NCI-H1436 (cell line): ENCODE measurements at places on chromosomes 3 and 15.

GRCh38 chr3:25448750-25449692 is 21.0 kb downstream of the RARB start:
- no peak for DNase-seq

GRCh38 chr15:74019734-74020133 is 25.2 kb downstream of the PML start:
- DNase-seq: no peak

- DNase-seq: no peak
Observed at GRCh38 chr3:108493862-108494261, 16.5 kb downstream of the MYH15 start.

GRCh38 chr15:66768987-66769386 is 67.0 kb downstream of the SMAD6 start:
- DNase-seq: no peak

DNA sequence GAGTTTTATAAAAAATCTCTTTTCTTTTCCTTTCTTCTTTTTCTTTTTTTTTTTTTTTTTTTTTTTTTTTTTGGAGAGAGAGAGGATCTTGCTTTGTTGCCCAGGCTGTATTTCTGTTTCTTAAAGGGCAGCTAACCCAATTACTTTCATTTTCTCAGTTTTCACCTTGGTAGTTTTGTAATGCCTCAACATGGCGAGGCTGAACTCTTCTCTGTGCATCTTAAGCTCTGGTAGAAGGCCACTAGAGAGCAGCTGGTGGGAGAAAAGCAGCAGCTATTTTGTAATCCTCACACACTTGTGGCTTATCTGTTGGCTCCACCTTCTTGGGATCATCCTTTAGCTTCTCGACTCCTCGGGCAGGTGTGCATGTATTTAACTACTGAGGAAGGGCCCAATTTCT is 152.2 kb upstream of the MEIS2 start:
- no peak for DNase-seq

GRCh38 chr15:88663141-88663621 is 24.4 kb downstream of the ISG20 start:
- DNase-seq: no peak

GRCh38 chr15:85603703-85604102 is 191.0 kb downstream of the KLHL25 start:
- no peak for DNase-seq

GRCh38 chr3:66195347-66195783 is 25.4 kb upstream of the SLC25A26 start:
- no peak for DNase-seq

GRCh38 chr15:88124199-88124598 is 132.3 kb downstream of the NTRK3 start:
- no peak for DNase-seq

- DNase-seq: no peak
Observed at GRCh38 chr3:67497746-67498145, 156.7 kb downstream of the SUCLG2 start.

GRCh38 chr3:109460961-109461360 is 123.6 kb upstream of the DPPA4 start:
- no peak for DNase-seq

DNA sequence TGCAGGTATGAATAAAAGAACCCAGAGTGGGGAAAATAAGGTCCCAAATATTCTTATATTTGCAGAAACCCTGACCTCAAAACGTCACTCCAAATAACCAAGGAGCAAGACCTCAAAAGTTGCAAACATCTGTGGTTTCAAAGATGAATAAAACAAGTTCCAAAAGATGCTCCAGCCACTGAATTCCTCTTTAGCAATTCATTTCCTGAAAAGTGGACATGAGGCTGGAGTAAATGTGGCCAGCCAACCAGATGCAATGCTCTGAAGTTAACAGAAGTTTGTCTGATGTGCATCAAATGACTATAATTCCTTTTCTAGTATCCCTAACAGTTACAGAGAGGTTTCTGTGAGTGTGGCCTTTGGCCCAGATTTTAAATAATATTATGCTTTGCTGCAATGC is 71.2 kb upstream of the WNT5A start:
- no peak for DNase-seq

DNA sequence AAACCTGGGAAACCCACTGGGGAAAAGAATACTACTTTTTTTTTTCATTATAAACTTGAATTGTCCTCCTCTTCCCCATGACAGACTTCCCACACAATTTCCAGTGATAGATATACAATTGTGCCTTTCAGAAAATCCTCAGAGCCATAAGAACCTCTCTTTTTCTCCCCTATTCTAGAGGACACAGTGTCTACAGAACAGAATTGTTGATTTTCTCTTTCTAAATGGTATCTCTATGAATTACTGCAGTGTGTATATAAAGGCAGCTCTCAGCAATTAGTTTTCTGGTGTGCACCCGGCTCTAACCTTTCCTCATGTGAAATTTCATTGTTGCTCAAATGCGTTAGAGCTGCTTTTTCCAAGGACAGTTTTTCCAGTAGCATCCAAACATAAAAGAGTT is 430.1 kb downstream of the TUSC7 start:
- DNase-seq: no peak

GRCh38 chr3:60250206-60250605 is 1001.0 kb downstream of the FHIT start:
- no peak for DNase-seq

DNA sequence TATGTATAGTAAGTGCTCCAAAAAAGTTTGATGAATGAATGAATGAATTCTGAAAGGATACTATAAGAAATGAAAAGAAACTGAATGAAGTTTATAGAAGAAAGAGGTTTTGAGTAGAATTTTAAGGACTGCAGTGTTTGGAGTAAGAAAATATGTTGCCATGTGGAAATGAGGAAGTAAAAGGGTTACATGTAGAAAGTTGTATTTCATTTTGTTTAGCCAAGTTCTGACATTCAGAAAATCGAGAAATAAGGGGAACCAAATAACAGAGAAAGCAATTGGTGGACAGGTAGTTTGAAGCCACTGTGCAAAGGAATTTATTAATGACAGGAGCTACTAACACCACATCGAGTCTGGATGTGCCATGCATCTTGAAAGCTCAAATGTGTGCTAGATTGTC is 200.7 kb downstream of the SATB1 start:
- no peak for DNase-seq

- no peak for DNase-seq
Observed at GRCh38 chr3:133874344-133874743, 21.3 kb downstream of the RAB6B start.

DNA sequence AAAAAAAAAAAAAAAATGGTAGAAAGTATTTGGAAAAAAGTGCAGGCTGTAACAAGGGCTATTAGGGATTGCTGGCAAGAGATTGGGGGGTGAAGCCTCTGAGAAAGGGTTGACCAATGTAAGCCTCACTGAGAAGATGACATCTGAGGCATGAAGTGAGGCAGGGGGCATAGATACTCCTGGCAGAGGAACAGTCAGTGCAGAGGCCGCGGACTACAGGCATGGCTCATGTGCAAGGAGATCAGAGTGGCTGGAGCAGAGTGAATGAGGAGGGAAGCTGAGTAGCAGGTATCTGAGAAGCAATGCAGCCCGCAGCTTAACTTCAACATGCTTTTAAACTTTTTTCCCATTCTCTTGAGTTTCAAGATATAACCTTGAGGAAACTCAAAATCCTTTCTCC is 5.4 kb downstream of the FBXL22 start:
- no peak for DNase-seq

DNA sequence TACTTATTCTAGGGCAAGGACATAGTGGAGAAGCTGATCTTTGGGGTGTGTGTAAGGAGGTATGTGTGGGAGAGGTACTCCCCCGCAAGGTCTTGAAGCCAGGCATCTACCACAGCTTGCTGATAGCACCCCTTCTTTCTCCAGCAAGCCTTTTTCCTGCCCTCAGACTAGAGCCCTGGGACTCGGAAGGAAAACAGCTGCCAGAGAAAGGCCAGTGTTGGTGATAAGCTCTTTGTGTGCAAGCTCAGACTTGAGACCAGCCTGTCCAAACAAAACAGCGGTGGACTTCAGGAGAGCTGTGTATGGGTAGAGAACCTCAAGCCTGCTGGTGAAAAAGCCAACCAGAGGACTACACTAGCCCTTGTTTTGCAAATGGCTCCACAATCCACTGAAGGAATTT is 1028.6 kb downstream of the MCTP2 start:
- no peak for DNase-seq

GRCh38 chr3:11077466-11077865 is 76.8 kb upstream of the HRH1 start:
- DNase-seq: no peak

- no peak for DNase-seq
Observed at GRCh38 chr3:56137415-56137814, 330.9 kb downstream of the ERC2 start.

DNA sequence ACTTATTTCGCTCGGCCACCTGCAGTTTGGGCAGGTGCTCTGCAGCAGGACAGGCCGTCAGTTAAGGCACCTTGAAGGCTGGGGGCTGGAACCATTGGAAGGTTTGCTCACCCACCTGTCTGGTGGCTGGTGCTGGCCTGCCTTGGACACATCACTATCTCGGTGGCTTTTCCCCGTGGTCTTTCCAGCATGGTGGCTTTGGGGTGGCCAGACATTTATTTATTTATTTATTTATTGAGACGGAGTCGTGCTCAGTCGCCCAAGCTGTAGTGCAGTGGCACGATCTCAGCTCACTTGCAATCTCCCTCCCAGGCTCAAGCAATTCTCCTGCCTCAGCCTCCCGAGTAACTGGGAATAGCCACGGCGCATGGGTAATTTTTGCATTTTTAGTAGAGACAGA is 11.7 kb downstream of the ISG20 start:
- no peak for DNase-seq

GRCh38 chr15:101526021-101526420 is 36.5 kb upstream of the PCSK6 start:
- no peak for DNase-seq

DNA sequence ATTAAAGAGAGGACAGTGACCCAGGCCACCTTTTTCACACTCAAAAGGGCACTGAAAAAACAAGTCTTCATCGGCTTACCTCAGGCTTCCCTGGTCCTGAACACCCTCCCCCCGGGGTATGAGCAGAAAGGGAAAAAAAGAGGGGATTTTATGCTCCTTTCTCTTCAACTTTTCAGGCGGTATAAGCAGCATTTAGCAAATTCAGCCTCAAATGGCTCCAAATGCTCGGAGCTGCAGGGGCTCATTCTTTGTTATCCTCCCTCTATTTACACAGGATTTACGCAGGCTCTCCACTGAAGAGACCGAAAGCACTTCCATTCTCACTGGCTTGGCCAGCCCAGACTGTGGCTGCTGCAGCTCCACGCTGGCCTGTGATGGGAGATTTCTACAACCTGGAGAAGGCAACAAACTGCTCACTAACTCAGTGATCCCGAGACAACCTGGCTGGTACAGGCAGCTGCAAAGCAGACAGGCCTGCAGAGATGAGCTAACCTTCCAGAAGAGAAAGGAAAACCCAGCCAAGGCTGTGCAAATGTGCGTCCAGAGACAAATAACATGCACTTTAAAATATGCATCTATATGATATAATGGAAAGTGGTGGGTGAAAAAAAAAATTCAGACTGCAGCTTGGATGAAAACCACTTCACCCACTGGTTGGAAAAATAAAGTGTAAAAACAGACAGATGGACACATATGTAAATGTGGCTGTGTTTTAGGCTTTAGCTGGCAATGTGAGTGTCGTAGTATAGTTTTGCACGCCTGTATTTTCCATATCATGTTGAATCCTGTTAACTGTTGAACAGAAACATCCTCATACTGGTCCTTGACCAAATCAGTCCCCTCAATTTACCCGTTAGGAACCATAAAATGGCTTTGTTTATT is 54.2 kb downstream of the MEIS2 start:
- no peak for DNase-seq

DNA sequence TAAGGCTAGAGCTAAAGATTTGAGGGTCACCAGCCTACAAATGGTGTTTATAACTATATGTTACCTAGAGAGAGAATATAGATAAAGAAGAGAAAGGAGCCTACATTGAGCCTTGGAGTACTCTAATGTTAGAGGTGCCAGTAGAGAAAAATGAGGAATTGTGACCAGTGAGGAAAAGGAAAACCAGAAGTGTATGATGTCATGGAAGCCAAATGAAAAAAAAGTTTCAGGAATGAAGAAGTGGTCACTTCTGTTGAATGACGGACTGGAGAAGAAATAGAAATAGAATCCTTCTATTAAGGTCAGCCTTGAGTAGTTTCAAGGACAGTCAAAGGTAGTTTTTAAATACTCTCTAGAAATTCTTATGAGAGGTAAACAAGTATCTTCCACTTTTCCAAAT is 51.2 kb upstream of the MLF1 start:
- no peak for DNase-seq

GRCh38 chr15:23690450-23690852 is 3.3 kb upstream of the NDN start:
- peak; percentile 85 for DNase-seq

- no peak for DNase-seq
Observed at GRCh38 chr15:98413933-98414546, 234.3 kb upstream of the IGF1R start.

DNA sequence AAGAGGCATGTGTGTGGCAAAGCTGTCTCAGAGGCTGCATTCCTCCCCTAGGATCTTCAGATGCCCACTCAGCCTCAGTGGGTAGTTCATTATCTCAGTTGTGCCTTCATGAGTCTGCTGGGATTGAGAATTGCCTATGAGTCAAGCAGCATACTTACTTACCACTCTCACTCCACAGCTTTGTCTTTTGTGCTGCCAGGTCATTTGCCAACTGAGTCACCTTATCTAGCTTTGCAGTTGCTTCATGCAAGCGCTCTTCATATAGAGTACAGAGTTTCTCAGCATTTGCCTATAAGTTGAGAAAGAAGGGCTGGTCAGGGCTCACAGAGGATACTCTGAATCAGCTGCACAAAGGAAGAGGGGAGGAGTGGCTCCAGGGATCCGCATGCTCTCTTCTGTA is 89.5 kb downstream of the MYH15 start:
- no peak for DNase-seq

DNA sequence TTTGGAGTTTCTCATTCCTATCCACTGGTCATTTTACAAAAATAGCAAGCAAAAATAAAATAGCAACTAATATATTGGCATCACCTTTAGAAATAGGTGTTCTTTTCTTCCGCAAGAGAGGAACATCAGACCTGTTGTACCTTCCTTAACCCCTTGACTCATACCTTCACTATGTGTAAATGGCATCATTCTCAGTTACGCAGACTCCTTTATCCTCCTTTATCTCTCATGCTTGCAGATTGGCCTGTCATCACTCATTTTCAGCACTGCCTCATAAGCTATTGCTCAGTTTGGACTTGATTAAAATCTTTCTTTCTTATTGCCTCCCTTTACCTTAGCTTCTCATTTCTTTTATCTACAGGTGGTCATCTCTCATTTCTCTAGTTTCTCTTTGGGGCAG is 21.4 kb downstream of the ARHGEF26 start:
- DNase-seq: no peak

GRCh38 chr3:75906555-75907112 is 121.3 kb upstream of the ZNF717 start:
- DNase-seq: no peak

- no peak for DNase-seq
Observed at GRCh38 chr15:71564217-71564616, 246.1 kb upstream of the NR2E3 start.
